T-helper 2 cell treated with Interferon-gamma antibody and Interleukin-4, amounts not matched to agents 5 μg/mL and 100 μg/mL, for 36 hours (primary cell): ENCODE measurements at places on chromosomes 4 and X.

GRCh38 chrX:42755815-42756214, 22.1 kb downstream of the PPP1R2C start:
- no peak for DNase-seq

DNA sequence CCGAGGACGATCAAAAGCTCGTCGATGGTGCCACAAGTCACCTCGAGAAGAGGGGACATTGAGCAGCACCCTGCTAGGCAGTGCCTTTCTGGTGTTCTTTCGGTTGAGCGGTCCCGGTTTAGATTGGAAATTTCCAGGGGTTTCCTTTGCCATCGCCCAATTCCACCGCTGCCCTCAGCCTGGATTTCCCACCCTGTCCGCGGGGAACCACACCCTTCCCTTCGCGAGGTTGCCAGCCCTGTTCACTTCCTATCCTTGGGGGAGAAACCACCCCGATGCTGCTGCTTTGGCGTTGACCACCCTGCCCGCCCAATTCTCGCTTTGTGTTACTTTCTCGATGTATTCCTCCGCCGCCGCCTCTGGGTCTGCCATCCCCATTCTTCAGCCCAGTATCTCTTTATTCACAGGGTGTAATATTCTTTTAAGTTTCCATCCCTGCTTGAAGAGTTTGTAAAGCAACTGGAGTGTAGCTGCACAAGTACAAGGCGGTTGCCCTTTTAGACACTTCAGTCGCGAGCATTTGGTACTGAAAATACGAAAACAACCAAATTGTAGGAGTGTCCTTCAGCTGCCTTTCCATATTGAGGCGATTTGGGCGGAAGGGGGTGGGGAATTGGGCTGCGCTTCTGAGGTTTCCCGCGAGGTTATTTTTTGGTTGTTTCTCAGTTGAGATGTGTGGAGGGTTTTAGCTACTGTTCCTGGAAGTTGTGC, 1.1 kb downstream of the OGT start:
- DNase-seq, result peak; percentile 61

DNA sequence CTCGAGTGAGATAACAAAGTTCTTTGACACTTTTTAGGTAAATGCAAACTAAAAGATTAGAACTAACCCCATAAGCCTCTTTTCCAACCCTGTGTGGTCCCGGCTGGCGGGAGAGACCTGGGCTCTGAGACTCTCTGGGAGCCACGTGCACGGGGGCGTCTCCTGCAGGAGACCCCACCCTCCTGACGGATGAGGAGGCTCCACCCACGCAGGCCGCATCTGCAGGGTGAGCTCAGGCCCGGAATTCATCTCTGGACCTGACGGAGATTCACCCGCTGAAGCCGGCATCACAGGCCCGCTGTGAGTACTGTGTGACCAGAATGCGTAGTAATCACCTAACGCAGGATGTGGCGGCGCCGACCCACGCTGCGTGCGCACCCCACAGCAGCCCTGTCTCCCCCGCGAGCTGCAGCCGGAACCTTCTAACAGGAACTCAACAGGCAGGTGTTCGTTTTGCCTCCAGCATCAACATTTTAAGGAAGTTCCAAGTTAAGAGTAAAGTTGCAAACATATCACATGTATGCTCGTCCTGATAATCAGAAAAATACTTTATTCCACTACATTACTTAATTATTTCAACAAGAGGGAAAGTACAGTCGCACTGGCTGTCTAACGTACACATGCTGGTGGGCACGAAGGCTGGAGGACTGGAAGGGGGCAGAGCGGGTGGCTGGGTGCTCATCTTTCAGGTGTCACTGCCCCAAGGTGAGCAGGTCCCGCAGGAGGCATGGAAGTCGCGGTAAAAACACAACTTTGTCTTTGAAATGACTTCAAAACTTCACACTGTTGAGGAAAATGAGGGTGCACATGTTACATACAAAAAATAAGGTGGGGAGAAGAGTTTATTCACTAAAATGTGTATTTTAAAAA, 44.5 kb downstream of the FGFRL1 start:
- peak; percentile 70 for DNase-seq

DNA sequence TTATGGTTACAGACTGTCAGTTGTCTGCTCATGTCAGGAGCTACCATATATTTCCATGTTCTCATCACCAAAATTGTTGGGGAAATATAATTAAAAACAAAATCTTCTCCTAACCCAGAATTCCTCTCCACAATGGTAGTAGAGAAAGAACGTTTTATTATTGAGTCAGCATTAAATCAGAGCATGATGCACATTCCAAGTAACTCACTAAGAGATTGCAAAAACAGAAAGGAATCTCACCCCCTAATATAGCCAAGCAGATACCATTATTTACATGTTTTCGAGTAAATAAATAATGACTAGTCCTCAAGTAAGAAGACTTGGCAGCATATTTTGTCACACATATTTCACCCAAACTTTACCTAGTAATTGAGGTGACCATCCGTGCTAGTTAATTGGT, 36.2 kb upstream of the ARHGEF6 start:
- no peak for DNase-seq

DNA sequence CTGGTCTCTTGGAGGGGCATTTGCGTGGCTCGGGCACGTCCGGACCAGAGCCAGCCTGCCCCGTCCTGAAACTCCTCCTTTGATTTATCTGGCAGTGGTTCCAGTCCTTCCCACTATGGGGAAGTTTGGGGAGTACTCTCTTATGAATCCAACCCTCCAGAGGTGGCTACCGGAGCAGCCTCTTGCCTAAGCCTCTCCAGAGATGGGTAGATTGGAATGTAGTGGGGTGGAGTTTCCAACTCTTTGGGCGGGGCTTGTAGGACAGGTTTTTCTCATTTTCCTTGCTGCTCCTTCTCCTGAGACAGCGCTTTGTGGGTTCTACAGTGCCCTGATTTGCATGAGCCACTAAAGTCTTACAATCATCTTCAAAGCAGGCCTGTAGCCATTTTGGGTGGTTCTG, 60.1 kb upstream of the XAGE1B start:
- no peak for DNase-seq

DNA sequence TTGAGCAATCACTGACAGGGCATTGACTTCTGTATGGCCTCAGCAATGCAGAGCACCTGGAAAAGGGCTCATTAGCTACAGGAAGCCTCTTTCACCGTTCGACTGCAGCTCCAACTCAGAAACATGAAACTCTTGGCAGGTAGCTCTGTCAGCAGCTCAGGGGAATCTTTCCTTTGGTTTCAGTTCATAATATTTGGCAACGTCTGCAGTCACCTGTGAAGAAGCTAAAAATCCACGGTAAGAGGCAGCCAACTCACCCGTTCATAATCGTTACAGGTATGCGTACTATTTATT, 354.9 kb downstream of the CAMK2D start:
- DNase-seq, result no peak

GRCh38 chrX:106780264-106780663, 22.2 kb upstream of the TBC1D8B start:
- no peak for DNase-seq

GRCh38 chr4:38563707-38564495, 100.1 kb upstream of the KLF3 start:
- DNase-seq, result no peak

DNA sequence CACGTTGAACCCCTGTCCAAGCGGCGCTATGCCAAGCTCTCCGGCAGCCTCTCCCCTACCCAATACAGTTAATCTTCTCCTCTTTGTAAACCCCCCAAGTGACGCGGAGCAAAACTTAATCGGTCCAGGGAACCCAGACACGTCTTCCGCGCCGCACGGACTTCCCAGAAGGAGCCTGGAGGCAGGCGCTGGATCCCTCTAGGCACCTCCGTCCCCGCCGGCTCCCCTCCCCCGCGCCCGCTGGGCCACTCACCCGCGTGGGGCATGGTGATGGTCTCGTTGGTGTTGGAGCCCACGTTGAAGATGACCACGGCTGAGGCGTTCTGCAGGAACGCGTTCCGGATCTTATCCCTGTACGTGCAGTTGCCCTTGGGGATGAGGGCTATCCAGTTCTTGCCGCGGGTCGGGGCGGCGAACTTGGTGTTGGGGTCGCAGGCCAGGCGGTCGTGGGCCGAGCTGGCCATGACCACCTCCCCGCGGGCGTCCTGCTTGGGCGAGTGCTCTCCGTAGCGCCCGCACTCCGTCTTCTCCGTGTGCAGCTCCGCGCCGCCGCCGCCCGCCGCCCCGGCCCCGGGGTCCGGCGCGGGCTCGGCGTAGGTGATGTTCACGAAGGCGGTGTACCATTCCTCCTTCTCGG, 1.1 kb downstream of the RNF150 start:
- DNase-seq, result no peak
